ENCODE measurements at places on chromosomes 6 and 20.

- no peaks in the 10 kb centered on the region for H3K36me3 ChIP-seq
- H3K27ac ChIP-seq, result no peak overlapping the region
- H3K4me3 ChIP-seq, result no peak overlapping the region
Measured at GRCh38 chr6:39879535-39879934, 54.7 kb downstream of the MOCS1 start.

- H3K4me1 ChIP-seq, result no peaks in the 10 kb centered on the region
- H3K27me3 ChIP-seq, result no peaks in the 10 kb centered on the region
- no peak for DNase-seq
- no peaks in the 10 kb centered on the region for H3K36me3 ChIP-seq
- no peak overlapping the region for H3K4me3 ChIP-seq
- no peak overlapping the region for H3K27ac ChIP-seq
Measured at GRCh38 chr20:9441948-9442347, 72.4 kb upstream of the LAMP5 start.

DNA sequence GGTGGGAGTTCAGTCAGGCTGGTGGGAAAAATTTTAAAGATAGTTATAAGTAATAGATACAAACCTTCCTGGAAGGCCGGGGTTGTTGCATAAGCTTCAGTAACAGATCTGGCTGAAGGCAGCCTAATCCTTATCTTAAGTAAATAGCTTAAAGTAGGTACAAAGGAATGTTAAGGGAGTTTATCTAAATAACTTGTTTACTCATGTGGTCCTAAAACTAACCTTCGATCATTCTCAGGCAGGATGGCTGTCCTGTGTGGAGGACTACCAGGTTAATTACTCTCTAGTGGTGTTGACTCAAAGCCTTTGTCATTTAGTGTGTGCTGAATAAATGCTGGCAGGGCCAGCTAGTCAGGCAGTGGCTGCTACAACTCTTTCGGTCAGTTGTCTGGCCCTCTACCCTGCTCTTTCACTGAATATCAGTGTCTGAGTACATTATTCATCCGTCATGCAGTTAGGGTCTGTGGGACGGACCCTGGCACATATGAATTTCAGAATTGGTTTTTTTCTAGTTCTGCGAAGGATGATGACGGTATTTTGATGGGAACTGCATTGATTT lies 131.6 kb upstream of the TAB2 start:
- no peaks in the 10 kb centered on the region for H3K4me1 ChIP-seq
- H3K27me3 ChIP-seq, result no peaks in the 10 kb centered on the region

- no peak for DNase-seq
- H3K36me3 ChIP-seq, result no peaks in the 10 kb centered on the region
- H3K27me3 ChIP-seq, result no peaks in the 10 kb centered on the region
- no peaks in the 10 kb centered on the region for H3K4me1 ChIP-seq
- H3K27ac ChIP-seq, result no peak overlapping the region
Measured at GRCh38 chr6:18514180-18514579, 127.0 kb downstream of the RNF144B start.

DNA sequence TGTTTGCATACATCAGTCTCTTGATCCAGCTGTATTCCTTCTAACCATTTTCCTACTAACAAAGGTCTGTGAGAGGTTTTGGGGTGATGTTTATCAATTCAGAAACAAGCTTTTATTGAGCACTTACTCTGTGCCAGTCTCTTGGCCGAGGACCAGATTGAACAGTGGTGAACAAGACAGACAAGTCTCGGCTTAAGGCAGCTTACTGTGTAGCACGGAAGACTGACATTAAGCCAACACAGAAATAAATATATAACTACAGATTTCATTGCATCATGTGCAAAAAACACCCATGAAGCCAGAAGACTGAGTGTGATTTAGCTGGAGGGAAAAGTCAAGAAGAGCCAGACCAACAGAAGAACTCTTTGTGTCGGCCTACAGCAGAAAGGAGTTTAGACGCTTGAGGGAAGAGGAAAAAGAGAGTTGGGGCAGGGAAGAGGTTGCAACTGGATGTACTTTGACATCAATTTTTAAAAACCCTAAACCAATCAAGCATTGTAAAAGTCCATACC lies 549.6 kb upstream of the CITED2 start:
- no peaks in the 10 kb centered on the region for H3K27me3 ChIP-seq
- H3K27ac ChIP-seq, result no peak overlapping the region
- H3K36me3 ChIP-seq, result no peaks in the 10 kb centered on the region
